Foreskin melanocyte (primary cell): ENCODE measurements at places on chromosomes 5 and 9.

DNA sequence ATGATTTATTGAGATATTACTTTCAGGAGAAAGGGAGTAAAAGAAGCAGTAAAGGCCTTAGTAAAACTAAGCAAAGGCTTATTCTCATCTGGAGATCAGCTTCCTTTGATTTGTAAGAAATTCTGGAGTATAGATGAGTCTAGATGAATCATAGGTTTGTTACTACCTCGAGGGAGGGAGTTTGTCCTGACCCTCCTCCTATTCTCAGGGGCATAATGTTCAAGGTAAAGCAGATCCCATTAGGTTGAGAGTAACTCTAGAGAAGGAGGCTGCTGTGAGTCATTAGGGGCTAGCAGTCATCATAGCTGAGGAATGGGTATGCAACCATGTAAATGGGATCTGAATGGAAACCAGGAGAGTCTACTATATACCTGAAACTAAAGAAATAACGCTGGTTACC is 155.5 kb upstream of the MOCS2 start:
- DNase-seq: no peak

- DNase-seq: no peak
These were observed 1425.3 kb upstream of the CDH9 start for GRCh38 chr5:28463728-28464127.

GRCh38 chr5:1950708-1951103 is 68.0 kb upstream of the IRX4 start:
- no peak for DNase-seq

DNA sequence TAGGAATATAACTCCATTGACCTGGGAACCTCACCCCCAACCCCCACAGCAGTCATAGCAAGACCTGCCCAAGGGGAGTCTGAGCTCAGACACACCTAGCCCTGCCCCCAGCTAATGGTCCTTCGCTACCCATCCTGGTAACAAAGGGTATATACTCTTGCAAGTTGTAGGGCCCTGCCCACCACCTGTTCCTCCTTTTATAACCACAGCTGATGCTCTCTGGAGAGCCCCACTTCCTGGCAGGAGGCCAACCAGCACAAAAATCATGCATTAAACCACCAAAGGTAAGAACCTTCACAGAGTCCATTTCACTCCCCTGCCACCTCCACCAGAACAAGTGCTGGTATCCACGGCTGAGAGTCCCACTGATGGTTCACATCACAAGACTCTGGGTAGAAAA is 1195.3 kb upstream of the SEMA6A start:
- no peak for DNase-seq
